Foreskin melanocyte (primary cell): ENCODE measurements at places on chromosomes 1 and 21.
A peak's percentile ranks its signal among the peaks of the same experiment; 100 is the strongest.

- no peak for DNase-seq
These were observed 144.3 kb downstream of the CD247 start for GRCh38 chr1:167373986-167374385.

DNA sequence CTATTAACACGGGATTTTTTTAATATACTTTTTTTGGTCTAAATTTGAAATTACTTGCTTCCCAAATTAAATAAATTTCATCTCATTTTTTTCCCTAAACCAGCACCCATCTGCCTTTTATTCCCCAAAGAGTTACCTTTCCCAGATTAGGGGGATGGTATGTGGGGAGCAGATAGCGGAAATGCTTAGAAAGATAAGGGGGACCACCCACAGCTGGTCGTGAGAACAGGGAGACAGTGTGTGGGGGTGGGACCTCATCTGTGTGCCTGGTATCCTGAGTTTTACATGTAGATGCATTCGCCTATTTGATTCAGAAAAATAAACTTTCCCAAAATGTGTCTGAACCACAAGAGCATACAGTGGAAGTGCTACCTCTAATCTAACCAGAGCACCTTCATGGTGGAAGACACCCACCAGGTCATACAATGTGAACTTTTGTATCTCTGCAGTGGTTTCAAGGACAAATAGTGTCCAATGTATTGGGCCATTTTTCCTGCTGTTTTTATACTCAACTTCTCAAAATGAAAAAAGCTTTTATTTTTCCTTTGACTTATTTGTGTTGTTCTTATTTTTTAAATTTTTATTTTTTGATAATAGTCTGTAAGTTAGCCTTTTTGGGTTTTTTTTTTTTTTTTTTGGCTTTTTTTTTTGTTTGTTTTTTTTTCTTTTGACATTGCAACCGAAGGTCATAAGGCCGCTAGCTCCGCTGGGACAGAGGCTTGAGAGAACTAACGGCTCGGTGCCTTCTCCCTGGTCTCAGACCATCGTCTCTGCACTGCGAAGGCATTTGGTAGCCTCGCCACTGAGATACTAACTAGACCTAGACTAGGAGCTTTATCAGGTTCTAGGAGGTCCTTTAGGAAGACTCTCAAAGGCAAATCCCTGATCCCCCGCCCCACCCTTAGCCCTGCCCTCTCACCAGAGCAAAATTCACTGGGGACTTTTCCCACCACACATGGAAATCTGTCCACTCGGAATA is 263.2 kb downstream of the TM2D1 start:
- no peak for DNase-seq

DNA sequence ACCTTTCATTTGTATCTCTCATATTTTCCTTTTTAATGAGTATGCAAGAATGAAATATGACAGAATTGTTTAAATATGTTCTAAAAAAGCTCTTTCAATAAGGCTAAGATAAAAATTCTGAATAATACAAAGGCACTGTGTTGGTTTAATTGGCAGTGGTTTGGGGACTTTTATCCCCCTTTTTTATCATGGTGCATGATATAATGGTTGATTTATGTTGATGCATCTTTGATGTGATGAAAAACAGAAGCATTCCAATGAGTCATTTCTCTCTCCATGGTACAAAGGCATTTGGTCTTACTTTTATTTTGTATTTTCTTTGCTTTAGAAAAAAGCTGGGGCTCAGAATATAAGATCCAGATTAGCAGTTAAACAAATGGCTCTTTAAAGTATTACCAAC is 127.2 kb upstream of the GREM2 start:
- DNase-seq: peak; percentile 77

- no peak for DNase-seq
These were observed 68.3 kb upstream of the RHOU start for GRCh38 chr1:228666686-228667623.

DNA sequence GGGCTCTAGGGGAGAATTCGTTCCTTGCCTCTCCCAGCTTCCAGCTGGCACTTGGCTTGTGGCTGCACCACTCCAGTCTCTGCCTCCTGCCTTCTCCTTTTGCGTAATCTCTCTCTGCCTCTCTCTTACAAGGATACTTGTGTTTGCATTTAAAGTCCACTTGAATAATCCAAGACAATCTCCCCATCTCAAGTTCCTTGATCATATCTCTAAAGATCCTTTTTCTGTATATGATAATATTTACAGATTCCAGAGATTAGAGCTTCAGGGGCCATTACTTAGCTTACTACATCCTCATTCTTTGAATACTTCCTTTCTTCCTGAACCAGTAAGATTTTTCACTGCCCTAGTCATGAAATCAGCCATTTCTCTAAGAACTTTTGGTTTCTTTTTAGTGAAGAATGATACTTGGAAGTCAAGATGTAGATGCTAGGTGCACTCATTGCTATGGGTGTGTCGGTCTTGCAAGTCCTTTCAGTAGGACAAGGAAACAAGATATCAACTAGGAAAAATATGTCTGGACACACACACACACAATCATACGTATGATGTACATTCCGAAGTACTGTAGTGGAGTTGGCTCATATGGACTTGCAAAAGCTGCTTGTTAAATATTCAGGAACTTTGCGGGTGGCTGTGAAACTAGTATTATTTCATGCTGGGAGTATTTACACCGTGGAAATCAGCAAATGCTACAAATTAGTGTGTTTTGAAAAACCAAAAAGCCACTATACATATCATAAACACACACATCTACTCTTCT is 20.8 kb upstream of the RLF start:
- peak; percentile 15 for DNase-seq
